PC-9 (cell line): ENCODE measurements at places on chromosomes 3 and 15.

DNA sequence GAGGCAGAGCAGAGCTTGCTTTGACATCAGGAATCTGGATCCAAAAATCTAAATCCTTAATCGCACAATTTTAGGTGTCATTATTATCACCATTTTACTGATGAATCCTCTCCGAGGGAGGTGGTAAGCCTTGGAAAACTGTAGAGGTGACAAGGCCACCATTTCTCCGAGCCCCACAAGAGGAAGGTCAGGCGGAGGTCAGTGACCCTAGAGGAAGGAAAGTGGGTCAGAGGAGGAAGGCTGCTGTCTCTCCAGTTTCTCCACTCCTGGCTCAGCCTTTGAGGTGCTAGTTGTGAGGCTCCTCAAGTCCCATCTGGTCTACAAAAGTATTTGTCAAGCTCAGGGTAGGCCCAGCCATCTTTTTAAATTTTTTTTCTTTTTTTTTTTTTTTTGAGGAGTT, 3.2 kb downstream of the DVL3 start:
- no peak for DNase-seq

DNA sequence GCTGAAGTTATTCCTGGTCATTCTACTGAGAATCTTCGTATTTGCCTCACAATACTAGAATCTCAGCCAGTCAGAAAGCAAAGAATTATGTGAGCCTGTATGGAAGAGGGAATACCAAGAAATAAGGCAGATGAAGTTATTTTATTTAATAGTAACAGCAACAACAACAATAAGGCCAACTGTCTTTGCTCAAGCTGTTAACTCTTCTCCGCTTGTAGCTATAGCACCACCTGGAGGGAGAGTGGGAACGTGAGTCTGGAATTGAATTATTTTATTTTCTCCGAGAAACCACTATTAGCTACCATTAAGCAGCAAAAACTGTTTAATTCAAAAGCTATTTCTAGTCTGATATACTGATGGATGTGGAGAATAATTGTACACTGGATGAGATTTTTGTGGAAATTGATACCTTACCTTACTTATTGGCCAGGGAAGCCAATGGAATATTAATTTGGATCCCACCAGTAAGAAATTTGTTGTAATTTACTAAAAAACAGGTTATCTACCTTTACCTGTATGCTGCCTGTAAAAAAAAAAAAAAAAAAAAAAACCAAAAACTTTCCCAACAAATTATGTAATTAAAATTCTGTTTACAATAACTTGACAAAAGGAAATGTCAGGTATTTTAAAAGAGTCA, 50.1 kb downstream of the CALML4 start:
- DNase-seq: no peak

GRCh38 chr3:127792541-127793292, 29.6 kb downstream of the MGLL start:
- DNase-seq: peak; percentile 78

- no peak for DNase-seq
Observed at GRCh38 chr15:86082619-86083380, 3.1 kb downstream of the AGBL1 start.

DNA sequence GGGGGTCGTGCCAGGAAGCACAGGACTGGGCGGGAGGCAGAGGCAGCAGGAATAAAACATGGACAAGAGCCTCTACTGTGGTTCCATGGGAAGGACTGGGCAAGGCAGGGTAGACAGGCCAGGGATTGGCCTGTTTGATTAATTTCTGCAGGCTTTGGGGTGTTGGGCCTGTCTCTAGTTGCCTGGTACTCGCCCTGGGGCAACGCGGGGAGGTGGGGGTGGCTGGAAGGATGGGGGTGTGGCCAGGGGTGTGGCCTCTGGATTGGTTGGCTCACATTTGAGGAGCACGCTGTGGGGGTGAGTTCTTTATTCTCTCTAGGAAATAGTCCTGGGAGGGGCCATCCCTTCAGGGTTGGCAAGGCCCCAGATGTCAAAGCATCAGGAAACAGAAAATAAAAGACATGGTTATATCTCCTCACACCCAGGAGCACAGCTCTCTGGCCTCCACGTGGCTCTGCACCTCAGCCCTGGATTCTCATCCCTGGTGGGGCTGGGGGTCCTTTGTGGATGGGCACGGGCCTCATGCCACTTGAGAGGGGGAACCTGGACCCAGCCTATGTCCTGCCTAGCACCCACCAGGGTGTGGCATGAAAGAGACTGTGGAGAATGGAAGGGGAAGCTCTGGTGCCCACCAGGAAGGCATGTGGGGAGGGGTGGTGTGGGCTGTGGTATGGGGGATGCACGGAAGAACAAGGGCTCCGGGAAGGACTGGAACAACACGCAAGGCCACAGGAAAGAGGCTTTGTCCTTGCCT, 223.0 kb upstream of the LYSMD4 start:
- peak; percentile 10 for DNase-seq

- no peak for DNase-seq
Observed at GRCh38 chr3:194009019-194009418, 126.9 kb upstream of the HES1 start.

DNA sequence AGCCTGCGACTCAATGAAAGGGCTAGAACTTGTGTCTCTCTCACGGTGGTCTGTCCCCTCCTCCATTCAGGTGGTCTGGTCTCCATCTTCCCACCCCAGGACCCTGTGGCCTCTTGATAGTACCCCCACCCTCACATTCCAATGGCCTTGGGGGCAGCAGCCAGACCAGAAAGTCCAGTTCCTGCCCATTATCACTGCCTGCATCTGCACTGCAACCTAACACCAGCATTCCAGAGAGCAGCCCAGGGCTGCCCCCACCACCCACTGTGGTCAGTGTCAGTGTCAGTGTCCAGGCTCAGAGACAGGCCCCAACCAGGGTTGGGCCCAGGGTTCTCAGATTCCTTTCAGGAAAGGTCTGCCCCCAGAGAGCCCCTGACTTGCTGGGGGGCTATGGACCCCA, 12.6 kb downstream of the IGDCC3 start:
- DNase-seq: peak; percentile 63

- no peak for DNase-seq
Observed at GRCh38 chr15:35481064-35481463, 64.9 kb downstream of the DPH6 start.

- DNase-seq: no peak
Observed at GRCh38 chr3:64262574-64263114, 37.4 kb upstream of the PRICKLE2 start.

- no peak for DNase-seq
Observed at GRCh38 chr3:54065140-54065539, 57.2 kb upstream of the CACNA2D3 start.

DNA sequence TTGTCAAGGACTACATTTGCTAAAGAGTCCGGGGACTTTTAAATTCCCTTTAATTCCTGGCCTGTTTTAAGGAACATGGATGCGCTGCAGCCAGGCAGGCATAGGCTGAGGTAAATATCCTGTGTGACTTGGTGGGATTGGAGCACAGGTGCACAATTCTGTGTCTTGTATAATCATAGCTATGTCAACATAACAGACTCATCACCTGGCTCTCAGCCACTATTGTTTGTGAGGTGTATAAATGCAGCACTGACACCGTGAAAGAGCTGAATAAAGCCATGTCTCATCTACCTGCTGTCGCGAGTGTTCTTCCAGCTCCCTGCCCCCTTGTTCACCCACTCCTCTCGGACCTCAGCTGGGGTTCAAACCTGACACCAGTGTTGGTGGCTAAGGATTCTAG, 109.7 kb downstream of the MFSD1 start:
- no peak for DNase-seq

DNA sequence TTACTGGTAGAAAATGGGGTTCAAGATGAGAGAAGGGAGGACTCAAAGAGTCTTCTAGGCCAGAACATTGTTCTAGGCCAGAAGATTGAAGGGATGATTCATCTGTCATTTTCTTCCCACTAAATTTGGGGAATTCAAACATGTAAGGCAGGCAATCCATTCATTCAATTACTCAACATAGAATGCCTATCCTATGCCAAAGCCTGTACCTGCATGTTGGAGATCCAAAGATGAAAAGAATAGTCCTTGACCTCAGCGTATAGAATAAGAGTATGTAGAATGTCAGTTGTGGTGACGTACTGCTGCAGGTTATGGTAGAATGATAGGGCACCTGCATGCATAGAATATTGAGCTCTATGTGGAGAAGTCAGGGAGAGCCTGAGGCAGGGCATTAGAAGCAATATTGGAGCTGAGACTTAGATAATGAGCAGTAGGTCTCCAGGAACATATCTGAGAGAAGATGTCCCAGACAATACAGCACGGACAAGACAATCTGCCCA, 49.7 kb downstream of the STAC start:
- no peak for DNase-seq

- DNase-seq: no peak
Observed at GRCh38 chr15:89051875-89052274, 36.4 kb upstream of the ABHD2 start.

DNA sequence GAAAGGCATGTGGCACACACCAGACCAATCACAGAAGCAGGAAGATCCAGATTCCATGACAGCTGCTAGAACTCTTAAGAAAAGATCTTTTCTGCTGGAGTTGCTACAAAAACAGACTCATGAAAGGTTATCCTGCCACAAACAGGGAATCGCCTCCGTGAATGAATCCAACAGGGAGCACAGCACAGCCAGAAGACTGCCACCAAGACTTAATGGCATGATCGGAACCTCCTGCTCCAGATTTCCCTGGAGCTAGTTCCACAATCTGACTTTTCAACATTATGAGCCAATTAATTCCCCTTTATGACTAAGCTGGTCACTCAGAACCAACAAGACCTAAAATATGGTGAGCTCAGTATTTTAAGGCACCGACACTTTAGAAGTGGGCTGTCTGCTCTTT, 232.5 kb downstream of the FOXP1 start:
- DNase-seq: no peak

DNA sequence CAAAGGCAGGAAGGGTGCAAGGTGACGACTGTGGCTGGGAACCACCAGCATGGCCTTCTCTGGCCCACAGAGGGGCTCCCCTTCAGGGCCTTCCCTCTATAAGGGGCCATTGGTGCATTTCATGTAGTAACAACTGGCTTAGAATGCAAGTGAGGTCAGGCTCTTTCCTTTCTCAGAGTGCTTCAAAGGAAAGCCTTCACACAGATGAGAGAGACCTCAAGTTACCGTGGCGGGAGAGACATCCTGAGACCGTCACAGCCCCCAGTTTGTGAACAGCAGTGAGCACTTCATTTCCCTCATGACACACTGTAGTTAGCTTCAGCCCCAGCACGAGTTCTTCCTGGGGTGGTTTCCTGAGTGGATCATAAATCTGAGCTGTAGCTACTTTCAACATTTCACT, 96.6 kb upstream of the LIMD1 start:
- DNase-seq: no peak

- no peak for DNase-seq
Observed at GRCh38 chr3:133037436-133037835, 755 bp upstream of the TMEM108 start.

- no peak for DNase-seq
Observed at GRCh38 chr15:33218071-33218491, 23.6 kb upstream of the FMN1 start.

- DNase-seq: no peak
Observed at GRCh38 chr3:138089091-138089490, 26.3 kb downstream of the DZIP1L start.

GRCh38 chr3:51934139-51934850, 7.4 kb downstream of the RRP9 start:
- DNase-seq: no peak
